Activated T-helper 2 cell treated with anti-CD3 and anti-CD28 coated beads, Interferon-gamma antibody, Interleukin-2, Interleukin-4, amounts not matched to agents 10 μg/mL and 5 μg/mL and 100 μg/mL, durations not matched to agents 14 hours and 24 hours and 36 hours (primary cell): ENCODE measurements at places on chromosomes 16 and 17.

DNA sequence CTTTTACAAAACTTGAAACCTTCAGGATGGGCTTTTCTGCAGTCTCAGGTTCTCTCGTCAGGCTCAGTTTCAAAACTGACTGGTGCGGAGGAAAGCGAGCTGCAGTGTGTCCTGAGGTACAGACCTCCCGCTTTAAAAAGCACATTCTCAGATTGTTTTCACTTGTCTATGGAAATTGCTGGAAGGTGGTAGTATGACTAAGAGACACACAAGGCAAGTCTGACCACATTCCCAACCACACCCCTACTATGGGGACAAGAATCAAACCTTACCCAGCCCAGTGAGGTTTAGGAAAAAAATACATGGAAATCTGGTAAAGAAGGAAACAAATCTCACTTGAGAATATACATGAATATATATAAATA, 18.2 kb downstream of the SRP68 start:
- no peak for DNase-seq

- no peak for DNase-seq
Measured at GRCh38 chr16:89395150-89396142, 94.9 kb downstream of the ANKRD11 start.

DNA sequence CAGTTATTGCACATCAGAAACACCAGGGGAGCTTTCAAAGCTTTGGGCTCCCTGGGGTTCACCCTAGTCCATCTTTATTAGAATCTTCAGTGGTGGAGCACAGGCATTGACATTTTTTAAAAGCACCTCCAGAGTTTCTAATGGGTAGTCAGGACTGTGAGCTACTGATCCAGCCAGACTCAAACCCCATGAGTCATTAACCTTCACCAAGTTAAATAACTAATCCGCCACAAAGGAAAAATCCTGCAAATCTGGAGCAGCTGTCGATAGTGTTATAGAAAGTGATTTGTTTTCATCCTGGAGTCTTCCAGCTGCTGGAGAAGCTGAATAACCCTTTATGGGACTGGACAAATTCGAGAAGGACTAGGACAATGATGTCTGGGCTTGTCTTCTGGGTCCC, 93.2 kb upstream of the PIRT start:
- no peak for DNase-seq

GRCh38 chr16:77807-78443, at the start of gene MPG:
MPG (plus strand) TSS chr16:78225; CDS start chr16:78310, 85 bp downstream.
- DNase-seq = peak; percentile 81

GRCh38 chr17:67569015-67569451, 148.7 kb upstream of the NOL11 start:
- DNase-seq = no peak

- no peak for DNase-seq
Measured at GRCh38 chr17:38421171-38421841, 7.0 kb upstream of the ARHGAP23 start.

GRCh38 chr16:72657791-72658190, 390.1 kb downstream of the ZFHX3 start:
- no peak for DNase-seq

DNA sequence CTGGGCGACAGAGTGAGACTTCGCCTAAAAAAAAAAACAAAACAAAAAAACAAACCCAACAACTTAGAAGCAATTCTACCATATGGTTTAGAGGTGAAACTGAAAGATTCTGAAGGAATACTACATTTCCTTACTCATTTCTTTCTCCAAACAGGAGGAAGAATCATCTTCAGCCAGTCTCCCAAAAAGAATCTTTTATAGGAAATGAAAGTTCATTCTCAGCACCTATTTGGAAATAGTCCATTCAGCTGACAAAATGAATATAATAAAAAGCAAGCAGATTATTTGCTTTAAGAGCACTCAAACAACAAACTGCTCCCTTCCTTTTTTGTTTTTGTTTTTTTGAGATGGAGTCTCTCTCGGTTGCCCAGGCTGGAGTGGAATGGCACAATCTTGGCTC, 17.7 kb downstream of the GRB2 start:
- no peak for DNase-seq

DNA sequence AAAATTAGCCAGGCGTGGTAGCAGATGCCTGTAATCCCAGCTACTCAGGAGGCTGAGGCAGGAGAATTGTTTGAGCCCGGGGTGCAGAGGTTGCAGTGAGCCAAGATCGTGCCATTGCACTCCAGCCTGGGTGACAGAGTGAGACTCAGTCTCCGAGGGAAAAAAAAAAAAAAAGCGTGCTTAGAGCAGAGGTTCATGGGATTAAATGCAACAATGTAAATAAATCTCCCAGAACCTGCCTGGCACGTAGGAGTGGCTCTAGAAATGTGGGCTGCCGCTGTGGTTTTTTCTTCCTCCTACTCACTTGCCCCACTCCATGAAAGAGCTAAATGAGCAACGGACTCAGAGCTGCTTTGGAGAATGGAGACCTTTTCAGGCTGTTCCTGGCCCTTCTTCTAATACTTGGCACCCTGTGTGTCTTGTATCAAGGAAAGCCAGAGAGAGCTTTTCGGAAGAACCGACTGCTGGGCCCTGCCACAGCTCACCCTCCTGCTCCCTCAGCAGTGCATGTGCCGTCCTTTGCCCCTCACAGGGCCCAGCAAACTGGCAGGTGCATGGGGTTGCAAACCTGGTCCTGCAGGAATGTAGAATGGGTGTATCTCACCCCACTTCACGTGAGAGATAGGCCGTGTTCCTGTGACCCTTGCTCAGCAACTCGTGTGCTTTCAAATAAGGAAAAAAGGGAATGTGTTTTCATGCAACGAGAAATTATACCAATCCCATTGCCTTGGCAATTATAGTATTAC, 52.0 kb downstream of the LDHD start:
- DNase-seq = no peak

DNA sequence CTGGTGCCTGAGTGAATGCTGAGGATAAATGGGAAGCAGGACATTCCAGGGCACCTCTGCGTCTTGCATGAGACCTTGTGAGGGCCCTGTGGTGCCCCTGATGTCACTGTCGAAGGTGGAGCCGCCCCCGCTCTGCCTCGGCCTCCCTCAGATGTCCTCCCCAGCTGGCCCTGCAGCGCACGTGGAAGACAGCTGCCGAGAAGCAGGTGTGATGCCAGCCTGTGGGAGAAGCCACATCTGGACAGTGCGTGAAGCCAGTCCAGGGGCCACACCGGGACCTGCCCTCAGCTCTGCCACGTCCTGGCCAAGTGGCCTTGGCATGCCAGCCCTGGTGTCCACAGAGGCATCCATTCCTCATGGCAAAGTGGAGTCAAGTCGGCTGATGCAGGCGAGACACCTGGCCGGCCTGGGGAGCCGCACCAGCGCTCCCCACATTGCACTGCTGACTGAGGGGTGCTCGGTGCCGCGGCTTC, 21.6 kb upstream of the METRNL start:
- no peak for DNase-seq

- DNase-seq = no peak
Measured at GRCh38 chr16:30066761-30067583, 1.4 kb downstream of the ALDOA start.

- no peak for DNase-seq
Measured at GRCh38 chr17:29611351-29612093, 11.2 kb downstream of the CORO6 start.

DNA sequence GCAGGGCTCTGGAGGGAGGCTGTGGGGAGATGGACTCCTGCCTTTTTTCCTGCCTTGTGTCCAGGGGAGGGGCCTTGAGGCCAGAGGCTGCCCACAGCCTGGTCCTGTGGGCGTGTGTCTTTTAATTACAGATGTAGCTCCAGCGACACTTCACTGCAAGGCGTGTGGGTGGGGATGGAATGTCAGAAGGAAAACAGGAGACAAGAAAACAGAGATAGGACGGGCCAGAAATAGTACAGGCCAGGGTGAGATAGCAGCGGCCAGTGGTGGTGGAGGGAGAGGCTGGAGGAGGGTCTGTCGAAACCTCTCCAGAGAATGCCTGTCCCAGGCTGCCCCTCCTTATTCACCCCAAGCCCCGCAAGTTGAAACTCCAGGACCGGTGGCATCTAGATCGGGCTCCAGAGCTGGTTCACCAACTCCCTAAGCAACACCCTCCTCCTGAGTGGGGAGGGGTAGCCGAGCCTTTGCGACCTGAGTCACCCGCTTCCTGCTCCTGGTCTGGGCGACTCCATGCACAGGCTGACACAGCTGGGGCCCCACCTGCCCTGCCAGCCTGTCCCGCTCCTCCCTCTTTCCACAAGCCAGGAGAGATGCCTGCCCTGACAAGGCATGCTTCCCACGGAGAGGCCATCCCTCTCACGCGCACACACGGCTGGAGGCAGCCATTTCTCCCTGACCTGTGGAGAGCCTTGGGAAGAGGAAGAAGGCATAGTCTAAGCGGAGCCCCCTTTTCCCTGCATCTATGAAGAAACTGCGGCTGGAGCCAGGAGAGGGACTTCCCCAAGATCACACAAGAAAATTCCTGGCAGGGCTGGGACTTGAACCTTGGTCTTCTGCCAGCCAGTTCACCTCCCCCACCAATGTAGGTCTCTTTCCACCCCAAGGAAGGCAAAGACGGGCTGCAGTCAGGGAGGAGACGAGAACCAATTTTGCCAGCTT, 6.6 kb upstream of the JUP start:
- no peak for DNase-seq

DNA sequence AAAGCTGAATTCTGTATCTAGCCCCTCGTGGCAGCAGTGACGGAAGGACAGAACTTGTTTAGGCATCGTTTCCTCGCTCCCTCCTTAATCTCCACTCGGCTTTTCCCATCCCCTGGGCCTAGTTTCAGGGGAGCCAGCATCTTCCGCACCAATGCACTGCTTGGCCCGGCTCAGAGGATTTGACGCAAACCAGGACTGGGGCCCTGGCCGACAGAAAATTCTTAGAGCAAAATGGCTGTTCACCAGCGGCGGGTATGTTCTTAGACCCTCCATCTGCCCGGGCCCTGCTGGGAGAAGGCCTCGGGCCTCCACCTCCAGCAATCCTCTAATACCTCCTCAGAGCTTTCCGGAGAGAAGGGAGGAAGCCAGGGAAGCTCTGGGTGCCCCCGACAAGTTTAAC, 54.6 kb downstream of the TBC1D16 start:
- DNase-seq = no peak

- no peak for DNase-seq
Measured at GRCh38 chr16:50372611-50373344, 4.0 kb upstream of the BRD7 start.

DNA sequence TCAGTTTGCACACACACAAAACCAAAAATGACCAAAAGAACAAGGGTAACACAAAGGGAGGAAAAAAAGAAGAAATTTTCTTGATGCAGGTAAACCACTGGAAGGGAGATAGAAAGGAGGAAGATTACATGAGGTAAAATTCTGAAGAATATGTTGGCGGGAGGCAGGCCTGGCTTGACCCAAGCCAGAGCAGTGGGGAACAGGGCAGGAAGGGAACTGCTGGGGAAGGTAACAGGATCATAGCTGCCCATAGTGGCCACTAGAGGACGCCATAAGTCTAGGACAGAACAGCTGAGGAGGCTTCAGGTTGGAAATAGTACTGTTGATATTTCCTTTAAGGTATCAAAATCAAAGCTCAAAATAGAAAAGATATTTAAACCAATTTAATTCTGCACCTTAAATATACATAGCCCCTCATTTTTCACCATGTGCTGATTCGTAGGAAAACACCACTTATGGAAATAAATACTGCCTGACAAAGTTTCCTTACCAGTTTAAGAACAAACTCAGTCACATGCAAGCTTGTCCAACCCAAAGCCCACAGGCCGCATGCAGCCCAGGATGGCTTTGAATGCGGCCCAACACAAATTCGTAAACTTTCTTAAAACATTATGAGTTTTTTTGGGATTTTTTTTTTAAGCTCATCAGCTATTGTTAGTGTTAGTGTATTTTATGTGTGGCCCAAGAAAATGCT, 15.5 kb downstream of the VPS35 start:
- DNase-seq = peak; percentile 25

DNA sequence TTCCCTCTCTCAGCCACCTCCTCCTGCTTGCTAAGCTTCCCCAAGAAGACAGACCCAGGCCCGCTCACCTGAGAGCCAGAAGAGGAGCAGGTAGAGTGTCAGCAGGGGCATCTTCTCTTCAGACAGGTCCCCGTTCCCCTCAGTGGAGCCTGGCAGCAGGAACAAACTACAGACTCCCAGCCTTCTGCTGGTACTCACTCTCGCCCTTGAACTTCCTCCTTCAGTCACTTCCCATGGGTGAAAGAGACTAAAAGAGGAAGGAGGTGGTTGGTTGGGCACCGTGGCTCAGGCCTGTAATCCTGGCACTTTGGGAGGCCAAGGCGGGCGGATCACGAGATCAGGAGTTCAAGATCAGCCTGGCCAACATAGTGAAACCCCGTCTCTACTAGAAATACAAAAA, at the start of gene CD300LF:
Gene CD300LF (minus strand): TSS at position 168 of the 400 bp plus-strand sequence. CDS start 57 bp downstream, at position 111.
- no peak for DNase-seq

GRCh38 chr16:77562497-77562896, 127.7 kb upstream of the ADAMTS18 start:
- no peak for DNase-seq

DNA sequence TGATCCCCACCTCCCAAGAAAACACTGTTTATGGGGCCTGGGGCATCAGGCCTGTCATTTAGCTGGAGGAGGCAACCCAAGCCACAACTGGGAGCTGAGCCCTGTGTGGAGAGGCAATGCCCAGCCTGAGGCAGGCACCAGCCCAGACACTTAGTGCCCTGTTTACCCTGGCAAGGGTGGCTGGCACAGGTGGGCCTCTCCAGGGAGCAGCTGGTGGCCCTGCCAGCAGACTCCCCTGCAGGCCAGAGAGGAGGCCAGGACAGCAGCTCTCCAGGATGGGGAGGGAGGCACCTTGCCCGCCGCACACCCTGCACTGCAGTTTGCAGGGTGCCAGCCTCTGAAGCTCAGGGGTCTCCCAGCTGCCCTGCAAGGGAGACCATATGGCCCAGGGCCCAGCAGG, 9.1 kb upstream of the TMEM92 start:
- DNase-seq = no peak

DNA sequence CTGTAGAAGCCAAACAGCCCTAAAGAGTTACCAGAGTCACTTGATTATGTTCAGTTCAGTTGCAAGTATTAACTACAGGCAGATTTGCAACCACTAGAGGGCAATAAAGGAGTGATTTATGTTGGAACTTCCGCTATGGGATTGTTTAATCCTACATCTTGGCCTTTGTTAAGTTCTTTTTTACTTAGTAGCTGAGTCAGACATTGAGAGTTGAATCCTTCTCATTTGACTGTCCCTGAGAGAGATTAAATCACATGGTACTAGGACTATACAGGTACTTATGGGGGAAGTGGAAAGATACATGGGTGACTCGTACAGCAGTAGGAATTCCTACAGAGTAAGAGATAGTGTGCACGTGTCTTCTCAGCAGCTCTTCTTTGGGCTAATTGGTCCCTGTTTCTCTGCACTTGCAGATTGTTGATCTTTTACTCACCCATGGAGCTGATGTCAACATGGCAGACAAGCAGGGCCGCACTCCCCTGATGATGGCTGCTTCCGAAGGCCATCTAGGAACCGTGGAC, 40.3 kb downstream of the CYB561 start:
- no peak for DNase-seq

DNA sequence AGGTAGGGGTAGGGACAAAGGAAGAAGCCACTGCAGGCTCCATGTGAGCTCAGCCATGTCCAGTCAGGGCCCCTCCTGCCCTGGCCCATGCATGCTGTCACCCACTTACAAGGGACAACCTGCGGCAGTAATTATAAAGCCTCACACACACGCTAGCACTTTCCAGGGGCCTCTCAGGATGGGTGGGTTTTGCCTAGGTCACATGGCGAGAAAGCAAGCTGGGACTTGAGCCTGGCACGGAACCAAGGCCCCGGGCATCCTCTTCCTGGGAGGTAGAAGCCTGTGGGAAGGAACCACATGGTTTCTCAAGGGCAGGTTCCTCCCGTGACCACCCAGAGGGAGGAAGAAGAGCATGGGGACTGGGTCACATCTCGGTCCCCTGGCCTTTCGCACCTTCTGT, 7.0 kb downstream of the ZNF319 start:
- DNase-seq = no peak

GRCh38 chr16:58684001-58684353, 593 bp downstream of the SLC38A7 start:
- DNase-seq = no peak
